ENCODE measurements at places on chromosomes 1 and 21.
A peak's percentile ranks its signal among the peaks of the same experiment; 100 is the strongest.

- no peak for DNase-seq
Observed at GRCh38 chr1:235583511-235584001, 66.0 kb downstream of the GNG4 start.

GRCh38 chr21:30391492-30392025 lies 4.3 kb upstream of the KRTAP13-1 start:
- no peak for DNase-seq

- no peak for DNase-seq
Observed at GRCh38 chr1:3530086-3530925, 75.8 kb downstream of the ARHGEF16 start.

GRCh38 chr1:8082945-8083344 lies 56.8 kb upstream of the ERRFI1 start:
- peak; percentile 77 for DNase-seq

DNA sequence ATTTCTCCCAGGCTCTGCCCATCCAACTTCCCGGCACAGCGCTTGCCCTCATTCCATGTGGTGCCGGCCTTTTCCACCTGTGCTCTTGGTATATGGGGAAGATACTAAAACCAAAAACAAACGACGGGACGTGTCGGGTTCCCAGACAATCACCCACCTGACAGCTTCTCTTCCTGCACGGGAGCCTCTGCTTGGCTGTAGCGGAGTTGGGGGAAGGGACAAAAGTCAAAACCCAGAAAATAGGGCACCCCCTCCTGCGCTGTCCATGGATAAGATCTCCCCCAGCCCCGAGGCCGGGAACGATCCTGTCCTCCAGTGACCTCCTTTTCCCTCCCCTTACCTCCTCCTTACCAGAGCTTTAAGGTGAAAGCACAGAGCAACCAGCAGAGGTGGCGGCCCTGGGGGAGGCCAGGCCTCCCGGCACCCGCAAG lies 640 bp downstream of the JTB start:
- no peak for DNase-seq

- DNase-seq = no peak
Observed at GRCh38 chr1:33234588-33234990, 21.7 kb upstream of the ZNF362 start.

DNA sequence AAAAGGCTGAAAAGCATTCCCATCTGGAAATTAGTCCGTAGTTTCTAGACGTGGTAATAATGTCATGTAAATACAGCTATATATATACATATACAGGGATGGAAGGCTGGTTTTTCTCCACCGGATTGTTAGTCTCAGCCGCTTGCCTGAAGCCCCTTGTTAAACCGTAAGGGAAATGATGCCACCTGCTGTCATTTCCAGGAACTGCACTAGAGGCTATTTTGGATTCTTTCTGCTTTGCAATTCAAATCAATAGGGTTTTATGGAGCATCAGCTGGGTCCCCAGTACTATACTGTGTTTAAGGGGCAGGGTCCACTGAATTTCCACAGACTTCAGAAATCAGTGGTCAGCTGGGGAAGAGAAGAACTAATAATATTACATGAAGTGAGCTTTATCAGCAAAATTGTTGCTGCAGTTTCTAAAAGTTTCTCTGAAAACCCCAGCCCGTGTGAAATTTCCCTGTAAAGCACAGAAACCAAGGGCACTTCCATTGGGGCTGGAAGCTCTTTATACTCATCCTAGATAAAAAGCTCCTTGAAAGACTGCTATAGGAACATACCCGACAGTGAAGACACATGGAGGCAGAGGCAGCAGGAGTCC lies 33.8 kb upstream of the MPZL1 start:
- peak; percentile 39 for DNase-seq

DNA sequence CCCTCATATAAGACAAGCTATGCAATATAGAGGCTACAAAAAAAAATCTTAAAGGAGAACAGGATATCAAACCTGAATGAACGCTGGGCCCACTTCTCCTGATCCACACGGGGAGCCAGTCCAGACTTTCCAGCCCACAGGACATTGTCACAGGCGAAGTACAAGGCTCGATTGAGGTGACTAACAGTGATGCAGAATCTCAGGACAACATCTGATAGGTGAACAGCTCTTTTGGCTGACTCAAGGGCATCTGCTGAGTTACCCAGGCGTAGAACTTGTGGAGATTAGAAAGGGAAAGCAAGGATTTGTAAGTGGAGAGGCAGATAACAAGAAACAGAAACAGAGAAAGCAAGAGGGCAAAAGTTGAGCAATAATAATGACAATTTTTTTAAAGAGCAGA lies 1.8 kb downstream of the PEX11B start:
- no peak for DNase-seq

DNA sequence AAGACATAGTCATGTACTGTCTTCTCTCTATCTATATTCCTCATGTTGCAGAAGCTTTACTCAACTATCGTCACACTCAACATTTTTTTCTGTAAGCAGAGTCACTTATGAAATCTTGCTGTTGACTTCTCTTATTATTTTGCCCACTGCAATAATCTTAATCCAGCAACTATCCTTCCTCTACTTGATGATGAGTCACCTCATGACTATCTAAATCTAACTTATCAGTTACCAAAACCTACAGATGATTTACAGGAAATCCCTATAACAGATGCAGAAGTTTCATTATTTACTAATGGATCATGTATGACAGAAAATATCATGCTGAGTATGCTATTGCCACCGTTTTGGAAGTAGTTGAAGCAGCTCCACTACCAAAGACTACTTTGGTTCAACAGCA lies 378.9 kb downstream of the DUSP10 start:
- DNase-seq = no peak

- DNase-seq = no peak
Observed at GRCh38 chr1:44326024-44326701, 28.9 kb downstream of the ERI3 start.

DNA sequence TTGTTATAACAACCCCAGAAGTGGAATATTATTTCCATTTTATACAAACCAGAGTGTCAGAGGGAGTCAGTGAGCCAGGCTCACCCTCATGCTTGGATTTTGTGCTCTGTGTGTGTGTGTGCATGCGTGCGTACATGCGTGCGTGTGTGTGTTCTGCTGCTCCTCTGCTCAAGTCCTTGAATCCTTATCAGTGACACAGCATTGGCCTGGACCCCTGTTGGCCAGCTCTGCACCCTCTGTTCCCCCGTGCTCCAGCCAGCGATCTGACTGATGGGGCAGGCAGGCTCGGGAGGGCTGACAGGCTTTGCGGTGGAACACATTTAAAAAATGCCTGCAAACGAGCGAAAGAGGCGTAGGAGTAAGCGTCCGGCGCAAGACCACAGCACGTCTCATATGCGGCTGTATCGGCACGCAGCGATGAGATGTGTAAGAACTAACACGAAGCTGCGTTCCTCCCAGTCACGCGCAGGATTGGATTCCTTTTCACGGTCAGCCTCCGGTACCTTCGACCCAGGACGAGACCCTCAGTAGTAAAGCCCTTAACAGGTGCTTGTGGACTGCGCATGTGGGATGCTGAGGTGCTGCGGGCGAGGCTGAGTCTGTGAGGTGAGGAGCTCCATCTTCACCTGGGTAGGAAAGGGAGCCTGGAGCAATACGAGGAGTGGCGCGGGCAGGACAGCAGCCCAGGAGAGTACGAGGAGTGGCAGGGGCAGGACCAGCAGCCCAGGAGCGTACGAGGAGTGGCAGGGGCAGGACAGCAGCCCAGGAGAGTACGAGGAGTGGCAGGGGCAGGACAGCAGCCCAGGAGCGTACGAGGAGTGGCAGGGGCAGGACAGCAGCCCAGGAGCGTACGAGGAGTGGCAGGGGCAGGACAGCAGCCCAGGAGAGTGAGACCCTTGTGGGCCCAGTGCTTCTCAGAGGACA lies 130.9 kb downstream of the GALNT2 start:
- no peak for DNase-seq

- no peak for DNase-seq
Observed at GRCh38 chr1:85504417-85504816, 39.5 kb upstream of the DDAH1 start.

GRCh38 chr1:193486671-193487229 lies 300.3 kb upstream of the B3GALT2 start:
- DNase-seq = no peak

DNA sequence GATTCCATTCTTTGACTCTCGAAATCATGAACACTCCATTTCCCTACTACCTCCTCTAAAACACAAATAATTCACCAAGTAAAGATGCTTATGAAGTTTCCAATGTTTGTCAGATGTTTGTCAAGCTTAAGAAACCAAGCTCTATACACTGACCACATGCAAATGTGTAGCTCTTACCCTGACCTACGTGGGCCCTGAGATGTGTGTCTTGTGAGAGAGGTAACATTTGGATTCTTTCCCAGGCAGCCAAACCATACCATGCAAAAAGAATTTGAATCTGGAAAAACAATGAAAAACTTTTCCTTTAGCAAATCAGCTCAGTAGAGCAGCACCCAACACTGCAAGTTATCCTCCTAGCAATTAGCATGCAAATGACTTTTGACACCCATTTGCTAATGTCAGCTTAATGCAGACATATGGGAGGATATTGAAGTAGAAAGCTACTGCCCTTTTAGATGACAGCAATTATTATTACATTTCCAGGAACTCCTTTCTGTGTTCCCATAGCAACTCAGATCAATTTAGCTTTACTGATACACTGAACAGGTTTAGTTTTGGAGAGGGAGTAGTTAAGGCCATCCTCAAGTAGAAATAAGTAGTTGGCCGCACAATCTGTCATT lies 83.2 kb upstream of the RGS4 start:
- no peak for DNase-seq

- DNase-seq = no peak
Observed at GRCh38 chr1:109931189-109931731, 20.6 kb downstream of the CSF1 start.

- no peak for DNase-seq
Observed at GRCh38 chr21:16770266-16770665, 742.6 kb upstream of the CXADR start.
